Liver (tissue), 10 donors: ENCODE measurements at places on chromosomes 11 and 22. TPM values are rescaled to one million over a fixed set of nuclear protein-coding genes. Genes with fewer than 3 reads are reported as not detected.

DNA sequence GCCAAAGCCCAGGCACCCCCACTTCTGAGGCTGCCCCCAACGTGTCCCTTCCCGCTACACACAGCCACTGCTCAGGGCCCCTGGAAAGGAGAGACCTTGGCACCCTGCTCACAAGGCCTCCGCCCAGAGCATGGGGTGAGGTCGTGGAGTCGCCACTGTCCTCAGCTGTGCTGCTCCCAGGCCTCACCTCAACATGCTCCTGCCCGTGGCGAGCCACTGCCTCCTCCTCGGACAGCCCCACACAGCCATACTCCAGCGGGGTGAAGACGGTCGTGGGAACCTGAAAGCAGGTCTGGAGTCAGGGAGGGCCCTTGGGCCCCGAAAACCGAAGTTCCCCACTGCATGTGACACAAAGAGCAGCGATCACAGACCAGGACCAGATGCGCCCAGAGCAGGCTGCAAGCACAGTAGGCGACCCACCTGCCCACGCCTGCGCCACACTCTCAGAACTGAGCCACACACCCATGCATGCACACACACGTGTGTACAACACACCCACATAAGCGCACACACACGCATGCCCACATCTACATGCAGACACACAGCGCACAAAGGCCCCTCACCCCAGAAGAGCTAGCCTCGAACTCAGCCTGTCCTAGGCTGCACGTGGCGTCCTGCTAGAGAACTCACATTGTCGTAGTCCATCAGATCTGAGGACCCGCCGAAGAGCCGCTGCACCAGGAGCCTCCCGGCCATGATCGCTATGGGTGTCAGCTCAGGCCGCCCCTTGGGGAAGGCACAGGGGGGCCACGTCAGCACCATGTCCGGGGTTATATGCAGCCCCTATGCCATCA, 25.5 kb upstream of the GNB1L start:
- no peaks in the 10 kb centered on the region for H3K4me1 ChIP-seq
- no peaks in the 10 kb centered on the region for H3K27me3 ChIP-seq
- DNase-seq: no peak
- H3K36me3 ChIP-seq: no peaks in the 10 kb centered on the region
- no peak overlapping the region for H3K4me3 ChIP-seq

- peaks cover 30% of the 10 kb centered on the region for H3K4me1 ChIP-seq
- DNase-seq: no peak
- no peak overlapping the region for H3K27ac ChIP-seq
- H3K4me3 ChIP-seq: no peak overlapping the region
Observed at GRCh38 chr22:36194971-36195370, 6.6 kb downstream of the APOL4 start.

GRCh38 chr22:41940832-41941765, 5.9 kb downstream of the CENPM start:
- H3K4me1 ChIP-seq: peaks cover 5% of the 10 kb centered on the region
- H3K27me3 ChIP-seq: no peaks in the 10 kb centered on the region
- H3K36me3 ChIP-seq: no peaks in the 10 kb centered on the region
- DNase-seq: peak; percentile 83
- no peak overlapping the region for H3K4me3 ChIP-seq
- no peak overlapping the region for H3K27ac ChIP-seq

DNA sequence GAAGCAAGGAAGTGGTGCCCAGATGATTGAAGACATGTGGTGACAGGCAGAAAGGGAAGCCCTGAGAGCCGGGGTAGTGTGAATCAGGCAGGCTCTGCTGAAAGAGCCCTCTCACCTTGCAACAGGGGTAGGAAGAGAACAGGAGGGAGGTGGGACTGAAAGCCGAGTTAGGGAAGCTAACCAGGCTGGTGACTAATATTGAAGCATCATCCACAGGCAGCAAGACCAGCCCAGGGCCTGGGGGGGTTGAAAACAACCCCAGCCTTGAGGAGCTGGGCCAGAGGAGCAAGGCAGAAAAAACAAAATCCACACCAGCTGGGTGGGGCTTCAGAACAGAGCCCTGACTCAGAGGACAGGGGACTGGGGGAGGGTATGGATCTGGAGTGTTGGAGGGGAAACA, 35.0 kb upstream of the CRTAM start:
- no peaks in the 10 kb centered on the region for H3K4me1 ChIP-seq
- no peaks in the 10 kb centered on the region for H3K27me3 ChIP-seq
- H3K27ac ChIP-seq: no peak overlapping the region
- H3K4me3 ChIP-seq: no peak overlapping the region

DNA sequence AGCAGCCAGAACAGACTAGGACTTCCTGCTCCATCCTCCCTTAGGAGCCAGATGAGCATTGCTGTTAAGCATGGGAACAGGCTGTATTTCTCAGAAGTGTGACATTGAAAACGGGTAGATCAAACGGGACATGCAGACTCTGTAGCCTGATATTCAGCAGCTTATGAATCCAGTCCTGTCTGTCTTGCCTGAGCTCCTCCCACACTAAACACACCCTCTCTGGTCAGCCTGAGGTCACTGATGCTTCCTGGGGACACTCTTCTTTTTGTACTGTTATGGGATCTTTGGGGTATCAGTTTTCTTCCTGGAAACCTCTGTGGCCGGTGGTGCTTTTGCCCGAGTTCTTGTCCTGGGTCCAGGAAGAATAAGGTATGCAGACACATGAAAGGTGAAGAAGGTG, 35.8 kb downstream of the C11orf91 start:
- DNase-seq: no peak
- no peak overlapping the region for H3K27ac ChIP-seq
- no peaks in the 10 kb centered on the region for H3K36me3 ChIP-seq
- no peaks in the 10 kb centered on the region for H3K4me1 ChIP-seq
- H3K4me3 ChIP-seq: no peak overlapping the region

Gene GLYAT
- polyA plus RNA-seq: 181 TPM

Gene OR51B4
- polyA plus RNA-seq: not detected

Gene PHLDB1
- polyA plus RNA-seq: 5.3 TPM
